Tongue (tissue), 3 donors: ENCODE measurements at places on chromosomes 6 and 20.

- no peak for DNase-seq
Measured at GRCh38 chr6:161649841-161650240, 376.0 kb upstream of the AGPAT4 start.

DNA sequence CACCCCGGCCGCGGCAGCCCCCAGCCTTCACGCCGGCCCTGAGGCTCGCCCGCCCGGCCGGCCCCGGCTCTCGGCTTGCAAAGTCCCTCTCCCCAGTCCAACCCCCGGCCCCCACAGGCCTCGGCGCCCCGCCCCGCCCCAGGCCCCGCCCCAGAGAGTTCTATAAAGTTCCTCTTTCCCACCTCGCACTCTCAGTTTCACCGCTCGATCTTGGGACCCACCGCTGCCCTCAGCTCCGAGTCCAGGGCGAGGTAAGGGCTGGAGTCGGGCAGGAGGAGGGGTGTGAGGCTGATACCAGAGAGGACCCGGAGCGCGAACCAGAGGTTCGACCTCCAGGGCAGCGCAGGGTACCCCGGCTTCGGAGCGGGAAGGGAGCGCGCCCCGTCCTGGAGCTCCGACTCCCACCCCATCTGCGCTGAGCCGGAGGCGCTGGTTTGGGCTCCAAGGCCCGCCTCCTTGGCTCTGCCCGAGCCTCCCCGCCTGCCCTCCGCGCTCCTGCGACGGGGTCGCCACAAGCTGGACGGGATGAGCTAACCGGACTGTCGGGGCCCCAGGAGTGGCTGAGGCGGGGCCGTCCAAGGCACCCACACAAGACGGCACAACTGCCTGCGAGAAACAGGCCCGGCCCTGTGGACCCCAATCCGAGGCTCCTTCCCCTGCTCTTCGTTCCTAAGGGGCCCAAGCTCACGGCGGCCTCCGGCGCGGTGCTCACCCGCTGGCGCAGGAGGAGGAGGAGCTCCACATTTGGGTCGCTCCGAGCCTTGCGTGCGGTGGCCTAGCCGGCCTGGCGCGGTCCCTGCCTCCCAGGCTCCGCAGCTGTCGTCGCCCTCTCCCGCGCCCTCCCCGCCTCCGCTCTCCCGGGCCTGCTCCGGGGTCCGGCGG, at the start of gene IRF4:
Gene IRF4 (plus strand): TSS at position 194 of the 882 bp plus-strand sequence. CDS start 1,401 bp downstream, outside the sequence.
- no peak for DNase-seq

DNA sequence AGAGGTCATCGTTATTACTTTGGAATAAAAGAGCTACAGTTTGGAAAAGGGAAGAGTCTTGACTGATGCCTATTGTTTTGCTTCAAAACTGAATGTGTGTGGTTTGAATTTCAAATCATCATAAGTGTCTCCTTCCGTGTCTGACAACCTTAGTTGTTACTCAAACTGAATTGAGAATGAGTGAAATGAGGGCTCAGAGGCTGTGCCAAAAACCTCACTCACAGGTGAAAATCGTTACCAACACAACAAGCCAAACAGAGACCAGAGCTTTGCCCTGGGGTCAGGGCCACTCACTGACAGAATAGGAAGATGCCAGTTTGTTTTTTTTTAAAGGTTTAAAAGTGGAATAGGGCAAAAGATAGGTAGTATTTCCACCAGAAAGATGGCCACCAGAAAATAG, 15.2 kb upstream of the SIRT5 start:
- no peak for DNase-seq

DNA sequence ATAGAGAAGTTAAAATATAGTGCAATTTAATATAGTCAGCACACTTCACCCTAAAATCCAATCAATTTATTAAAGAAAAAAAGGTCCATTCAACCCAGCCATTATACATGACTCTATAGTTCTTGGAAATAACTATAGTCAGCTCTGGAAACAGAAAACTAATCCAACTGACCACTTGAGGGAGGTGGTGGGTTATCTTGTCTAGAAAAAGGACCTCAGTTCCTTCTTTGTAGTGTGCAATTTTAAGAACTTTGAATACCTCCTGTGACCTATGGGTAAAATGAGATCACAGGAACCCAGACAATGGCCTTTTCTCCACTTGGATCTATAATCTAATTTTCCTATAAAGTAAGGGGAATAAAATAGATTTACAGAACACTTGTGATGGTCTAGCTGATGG, 163.6 kb upstream of the CENPW start:
- no peak for DNase-seq

- DNase-seq, result peak; percentile 2
Measured at GRCh38 chr6:100177956-100178355, 183.9 kb upstream of the MCHR2 start.

DNA sequence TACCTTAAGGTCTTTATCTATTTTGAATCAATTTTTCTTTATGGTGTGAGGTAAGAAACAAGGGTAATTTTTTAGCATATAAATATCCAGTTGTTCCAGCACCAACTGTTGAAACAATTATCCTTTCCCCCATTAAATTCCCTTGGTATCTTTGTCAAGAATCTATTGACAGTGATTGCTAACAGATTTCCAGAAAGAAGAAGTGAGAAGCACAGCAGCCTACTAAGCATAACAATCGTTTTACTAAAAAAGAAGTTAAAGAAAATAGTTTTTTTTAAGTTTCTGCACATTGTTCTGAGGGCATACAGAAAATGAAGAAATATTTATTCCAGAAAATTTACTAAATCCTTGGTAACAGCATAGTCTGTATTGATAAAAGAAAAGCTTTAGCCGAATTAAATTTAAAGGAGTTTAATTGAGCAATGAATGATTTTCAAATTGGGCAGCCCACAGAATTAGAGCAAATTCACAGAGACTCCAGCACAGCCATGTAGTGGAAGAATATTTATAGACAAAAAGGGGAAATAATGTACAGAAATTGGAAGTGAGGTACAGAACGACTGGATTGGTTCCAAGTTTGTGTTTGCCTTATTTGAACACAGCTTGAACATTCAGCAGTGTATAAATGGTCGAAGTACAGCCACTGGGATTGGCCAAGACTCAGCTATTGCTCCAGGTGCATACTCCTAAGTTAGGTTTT, 97.9 kb upstream of the UST start:
- no peak for DNase-seq

DNA sequence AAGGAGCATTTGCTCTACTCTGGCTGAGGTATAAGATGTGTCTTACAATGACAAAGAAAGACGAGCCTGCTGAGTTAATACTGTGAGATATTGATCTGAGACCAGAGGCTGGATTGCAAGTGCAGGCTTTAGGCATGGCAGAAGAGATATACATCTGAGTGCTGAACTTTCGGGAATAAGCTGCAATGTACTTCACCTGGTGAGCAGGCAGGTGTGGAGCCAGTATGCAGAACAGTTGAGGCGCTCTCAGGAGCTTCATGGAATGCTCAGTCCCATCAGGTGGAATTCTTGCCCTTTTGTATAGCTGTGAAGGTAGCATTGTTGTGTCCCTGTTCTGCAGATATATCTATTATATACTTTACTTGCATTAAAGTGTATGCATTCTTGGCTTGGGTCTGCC, 179.3 kb upstream of the RIMS1 start:
- no peak for DNase-seq

DNA sequence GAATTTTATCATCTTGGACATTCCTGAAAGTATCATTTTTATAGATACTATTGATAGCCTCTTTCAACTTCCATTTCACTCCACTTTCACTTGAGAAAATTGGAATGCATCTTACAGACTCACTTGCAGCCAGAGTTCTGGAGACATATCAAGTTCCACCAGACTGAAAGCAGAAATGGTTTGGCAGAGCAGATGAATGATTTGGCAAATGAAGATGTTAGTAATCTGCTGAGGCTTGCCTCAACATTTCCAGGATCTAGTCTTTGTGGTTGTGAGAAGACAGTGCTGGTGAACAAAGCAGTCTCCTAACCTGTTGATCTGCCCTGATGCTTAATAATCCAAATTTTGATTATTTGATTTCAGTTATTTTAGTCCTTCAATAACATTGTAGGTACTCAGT, 202.6 kb downstream of the TRDN start:
- no peak for DNase-seq

- DNase-seq, result no peak
Measured at GRCh38 chr6:142531727-142532126, 229.9 kb downstream of the ADGRG6 start.

GRCh38 chr6:166636191-166636933, 9.3 kb upstream of the RPS6KA2 start:
- no peak for DNase-seq

DNA sequence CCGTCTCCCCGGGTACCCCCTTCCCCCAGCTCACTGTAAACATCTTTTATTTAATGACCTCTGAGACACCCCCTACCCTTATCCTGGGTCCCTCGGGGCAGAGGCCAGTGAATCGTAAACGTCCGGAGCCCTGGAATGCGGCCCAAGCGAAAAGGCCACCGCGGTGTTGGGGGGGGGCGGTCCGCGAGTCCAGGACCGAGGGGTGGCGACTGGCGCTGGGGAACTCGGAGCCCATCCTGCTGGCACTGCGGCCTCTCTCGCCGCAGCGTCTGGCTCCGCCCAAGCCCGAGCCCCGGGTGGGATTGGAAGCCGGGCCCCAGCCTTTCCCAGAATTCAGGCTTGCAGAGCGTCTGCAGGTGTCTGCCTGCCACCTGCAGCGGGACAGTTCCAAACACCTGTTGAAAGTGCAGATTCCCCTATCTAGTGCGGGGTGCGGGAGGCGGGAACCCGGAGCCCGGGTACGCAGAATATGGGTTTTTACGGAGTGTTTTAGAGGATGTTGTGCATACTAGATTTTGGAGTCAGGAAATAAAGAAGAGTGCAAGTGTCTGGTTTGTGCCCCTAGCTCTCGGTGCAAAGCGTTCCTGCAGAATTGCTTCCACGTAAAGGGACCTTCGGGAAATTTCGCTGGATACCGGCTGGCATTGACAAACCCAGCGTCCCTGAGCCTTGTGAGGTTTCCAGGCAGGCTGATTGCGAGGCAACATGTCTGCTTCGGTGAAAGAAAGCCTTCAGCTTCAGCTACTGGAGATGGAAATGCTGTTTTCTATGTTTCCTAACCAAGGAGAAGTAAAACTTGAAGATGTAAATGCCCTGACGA, 800 bp downstream of the RWDD2A start:
- DNase-seq, result peak; percentile 56

DNA sequence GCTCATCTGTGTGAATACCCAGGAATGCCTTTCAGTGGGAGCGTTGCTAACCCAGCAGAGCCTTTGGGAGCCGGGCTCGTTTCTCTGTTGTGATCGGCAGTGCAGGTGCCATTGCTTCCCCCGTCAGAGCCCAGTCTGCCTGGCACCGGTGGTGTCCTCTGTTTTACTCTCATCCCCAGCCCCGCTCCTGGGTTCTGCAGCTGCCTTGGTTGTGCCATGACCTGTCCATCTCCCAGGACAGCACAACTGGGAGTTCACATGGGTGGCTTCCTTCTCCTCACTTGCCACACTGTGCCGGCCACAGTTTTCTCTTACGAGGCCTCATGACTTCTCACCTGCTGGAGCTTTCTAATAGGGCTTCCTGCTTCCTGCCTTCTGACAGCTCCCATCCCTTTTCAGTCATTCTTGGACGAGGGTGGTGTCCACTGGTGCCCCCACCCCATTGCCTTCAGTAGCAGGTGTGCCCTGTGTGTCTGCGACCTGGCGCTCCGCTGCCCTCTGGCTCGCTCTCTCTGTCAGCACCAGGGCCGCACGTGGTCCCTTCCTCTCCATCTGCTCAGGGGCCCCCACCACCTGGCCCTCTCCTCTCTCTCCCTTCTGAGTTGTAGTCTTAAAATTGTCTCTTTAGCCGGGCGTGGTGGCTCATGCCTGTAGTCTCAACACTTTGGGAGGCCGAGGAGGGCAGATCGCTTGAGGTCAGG, 110.9 kb downstream of the RPP40 start:
- no peak for DNase-seq

DNA sequence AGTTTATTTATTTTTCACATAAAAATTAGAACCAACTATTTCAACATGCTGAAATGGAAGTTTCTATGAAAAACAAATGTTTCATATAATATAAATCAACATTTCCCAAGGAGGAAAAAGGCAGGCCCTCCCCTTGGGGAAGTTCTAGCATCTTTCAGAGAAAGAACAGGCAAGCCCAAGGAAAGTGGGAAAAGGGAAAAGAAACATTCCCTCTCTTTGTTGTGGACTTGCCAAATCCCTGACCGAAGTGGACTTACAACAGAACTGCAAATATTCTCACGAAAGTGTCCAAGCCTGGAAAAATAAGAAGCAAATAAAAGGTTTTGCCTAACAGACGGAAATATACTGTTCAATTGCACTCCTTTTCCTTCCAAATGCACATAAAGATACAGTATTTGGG, 214.4 kb downstream of the ATXN1 start:
- DNase-seq, result peak; percentile 36

- DNase-seq, result no peak
Measured at GRCh38 chr6:154468760-154469159, 41.7 kb downstream of the CNKSR3 start.

- DNase-seq, result no peak
Measured at GRCh38 chr6:63553208-63553607, 19.1 kb upstream of the LOC128125822 start.

DNA sequence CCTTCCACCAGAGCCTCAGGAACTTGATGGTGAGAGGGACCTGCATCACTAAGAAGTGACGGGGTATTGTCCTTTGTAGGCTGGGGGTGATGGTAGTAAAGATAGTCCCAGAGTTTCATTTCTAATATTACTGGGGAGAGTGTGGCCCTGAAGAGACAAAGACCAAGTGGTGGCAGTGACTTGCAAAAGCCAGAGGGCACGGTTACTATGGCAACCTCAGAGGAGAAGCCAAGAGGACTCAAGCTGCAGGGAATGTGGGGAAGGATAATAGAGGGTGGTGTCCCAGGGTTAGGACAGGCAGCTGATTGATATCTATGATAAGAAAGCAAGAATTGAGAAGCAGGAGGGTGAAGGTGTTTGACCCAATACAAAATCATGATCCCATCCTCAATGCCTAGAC, 42.5 kb downstream of the HLA-G start:
- no peak for DNase-seq

DNA sequence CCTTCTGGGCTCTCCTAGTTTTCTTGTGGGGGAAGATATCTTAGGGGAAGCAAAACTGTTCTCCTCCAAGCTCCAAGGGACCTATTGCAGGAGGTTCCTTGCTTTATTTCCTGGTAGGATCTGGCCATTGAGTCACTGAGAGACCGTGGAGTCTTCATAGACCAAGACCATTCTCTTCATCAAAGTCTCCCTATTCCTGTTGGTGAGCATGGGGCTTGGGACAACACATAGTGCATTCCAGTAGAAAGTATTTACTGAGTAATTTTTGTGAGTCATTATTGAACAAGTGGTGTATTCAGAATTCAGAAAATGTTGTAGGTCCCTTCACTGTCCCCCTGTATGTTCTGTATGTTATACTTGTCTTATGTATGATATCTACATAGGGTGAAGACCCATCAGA, 133.6 kb downstream of the CDH26 start:
- no peak for DNase-seq

DNA sequence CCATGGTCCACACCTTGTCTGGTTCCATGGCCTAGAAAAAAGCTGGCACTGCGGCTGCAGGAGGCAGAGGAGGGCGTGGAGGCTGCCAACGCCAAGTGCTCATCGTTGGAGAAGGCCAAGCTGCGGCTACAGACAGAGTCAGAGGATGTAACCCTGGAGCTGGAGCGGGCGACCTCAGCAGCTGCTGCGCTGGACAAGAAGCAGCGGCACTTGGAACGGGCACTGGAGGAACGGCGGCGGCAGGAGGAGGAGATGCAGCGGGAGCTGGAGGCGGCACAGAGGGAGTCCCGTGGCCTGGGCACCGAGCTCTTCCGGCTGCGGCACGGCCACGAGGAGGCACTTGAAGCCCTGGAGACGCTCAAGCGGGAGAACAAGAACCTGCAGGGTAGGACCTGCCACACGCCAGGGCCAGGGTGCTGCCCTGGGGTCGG, 43.4 kb downstream of the MYH7B start:
- DNase-seq, result no peak
